Hematopoietic multipotent progenitor cell treated with erythropoietin and hydrocortisone succinate and interleukin-3 and kit ligand, for 4 days (in vitro differentiated cells): ENCODE measurements at places on chromosomes 3 and 15.

DNA sequence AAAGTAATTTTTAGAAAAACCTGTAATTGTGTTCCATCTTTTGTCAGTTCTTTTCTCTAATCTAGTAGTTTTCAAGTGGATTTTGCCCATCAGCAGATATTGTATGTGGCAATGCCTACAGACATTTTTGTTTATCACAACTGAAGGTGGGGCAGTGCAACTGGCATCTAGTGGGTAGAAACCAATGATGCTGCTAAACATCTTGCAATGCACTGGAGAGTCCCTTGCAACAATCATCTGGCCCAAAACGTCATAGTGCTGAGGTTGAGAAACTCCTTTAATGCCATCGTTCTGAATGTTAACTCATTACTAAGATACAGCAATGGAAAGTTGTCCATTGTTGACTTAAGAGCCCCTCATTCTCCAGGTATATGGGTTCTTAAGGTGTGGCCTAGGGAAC lies 80.1 kb downstream of the BTD start:
- DNase-seq: no peak

DNA sequence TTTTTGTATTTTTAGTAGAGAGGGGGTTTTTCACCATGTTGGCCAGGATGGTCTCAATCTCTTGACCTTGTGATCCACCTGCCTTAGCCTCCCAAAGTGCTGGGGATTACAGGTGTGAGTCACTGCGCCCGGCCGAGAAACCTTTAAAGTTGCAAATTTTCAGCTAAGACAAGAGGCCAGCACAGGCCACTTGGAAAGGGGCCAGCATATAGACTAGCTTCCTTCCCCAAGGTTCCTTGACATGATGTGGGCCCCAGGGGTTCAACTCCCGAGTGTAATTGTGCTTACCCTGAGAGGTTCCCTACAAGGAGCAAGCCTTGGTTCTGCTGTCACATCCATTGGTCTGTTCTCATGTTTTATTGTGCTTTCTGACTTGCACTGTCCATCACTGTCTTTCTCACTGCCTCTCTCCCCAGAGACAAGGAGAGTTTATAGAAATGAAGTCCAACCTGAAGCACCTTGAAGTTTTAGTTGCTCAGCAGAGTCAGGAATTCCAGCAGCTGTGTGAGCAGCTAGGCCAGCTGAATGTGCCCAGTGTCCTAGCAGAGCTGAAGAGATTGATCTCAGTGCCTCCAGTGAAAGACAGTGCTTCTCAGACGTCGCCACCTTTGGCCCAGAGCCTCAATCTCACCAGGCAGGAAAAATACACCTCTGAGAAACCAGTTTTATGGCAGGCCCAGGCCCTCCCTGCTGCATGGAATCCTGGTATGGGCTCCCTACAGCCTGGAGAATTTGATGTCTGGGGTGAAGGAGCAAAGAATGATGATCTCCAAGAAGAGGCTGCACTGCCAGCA lies 21.1 kb downstream of the C3orf62 start:
- no peak for DNase-seq

DNA sequence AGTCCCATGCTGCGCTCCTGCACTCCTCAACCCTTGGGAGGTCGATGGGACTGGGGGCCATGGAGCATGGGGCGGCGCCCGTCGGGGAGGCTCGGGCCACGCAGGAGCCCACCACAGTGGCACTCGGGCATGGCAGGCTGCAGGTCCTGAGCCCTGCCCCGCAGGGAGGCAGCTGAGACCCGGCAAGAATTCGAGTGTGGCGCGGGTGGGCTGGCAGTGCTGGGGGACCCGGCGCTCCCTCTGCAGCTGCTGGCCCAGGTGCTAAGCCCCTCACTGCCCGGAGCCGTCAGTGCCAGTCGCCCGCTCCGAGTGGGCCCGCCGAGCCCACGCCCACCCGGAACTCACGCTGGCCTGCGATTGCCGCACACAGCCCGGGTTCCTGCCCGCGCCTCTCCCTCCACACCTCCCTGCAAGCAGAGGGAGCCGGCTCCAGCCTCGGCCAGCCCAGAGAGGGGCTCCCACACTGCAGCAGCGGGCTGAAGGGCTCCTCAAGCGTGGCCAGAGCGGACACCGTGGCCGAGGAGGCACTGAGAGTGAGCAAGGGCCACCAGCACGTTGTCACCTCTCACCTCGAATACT lies 200.3 kb downstream of the ROBO2 start:
- no peak for DNase-seq

GRCh38 chr15:35383506-35383905 lies 162.5 kb downstream of the DPH6 start:
- DNase-seq: no peak

GRCh38 chr3:59981377-59981776 lies 931.6 kb upstream of the CFAP20DC start:
- DNase-seq: no peak

DNA sequence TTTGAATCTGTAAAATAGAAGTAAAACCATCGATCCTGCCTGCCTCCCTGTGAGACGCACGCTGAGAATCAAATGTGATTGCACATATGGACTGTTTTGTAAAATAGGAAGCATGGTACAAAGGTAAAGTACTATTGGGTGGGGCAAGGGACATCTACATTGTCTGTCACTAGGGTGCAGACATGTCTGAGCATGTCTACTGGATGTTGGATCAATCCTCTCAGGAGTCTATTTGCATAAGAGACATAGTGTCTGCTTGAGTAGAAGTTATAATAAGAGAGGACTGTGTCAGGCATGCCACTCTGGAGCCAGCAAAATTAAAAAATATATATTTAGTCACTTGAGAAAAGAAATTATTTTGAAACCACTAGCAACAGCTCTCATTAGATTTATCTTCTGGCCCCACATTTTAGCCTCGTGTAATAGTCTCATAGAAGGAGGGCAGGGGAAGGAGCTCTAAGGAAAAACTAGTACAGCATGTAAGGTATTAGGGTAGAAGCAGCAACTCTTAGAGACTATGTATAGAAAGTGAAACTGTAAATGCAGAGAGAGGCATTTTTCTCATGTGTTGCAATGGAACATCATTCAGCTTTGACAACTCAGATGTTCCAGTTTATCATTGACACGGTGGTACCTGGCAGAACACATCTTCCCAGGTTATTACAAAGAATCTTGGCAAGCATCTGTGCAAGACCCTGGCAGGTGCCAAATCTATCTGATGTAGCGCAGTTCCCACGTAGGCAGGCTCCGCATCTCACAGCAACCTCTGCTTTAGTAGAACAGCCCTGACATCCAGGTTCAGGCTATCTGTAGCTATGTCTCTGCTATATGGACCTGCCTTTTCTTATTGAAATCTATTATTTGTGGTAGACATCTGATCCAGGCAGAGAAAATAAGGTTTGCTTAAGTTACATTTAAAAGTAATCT lies 85.2 kb upstream of the CHL1 start:
- no peak for DNase-seq

DNA sequence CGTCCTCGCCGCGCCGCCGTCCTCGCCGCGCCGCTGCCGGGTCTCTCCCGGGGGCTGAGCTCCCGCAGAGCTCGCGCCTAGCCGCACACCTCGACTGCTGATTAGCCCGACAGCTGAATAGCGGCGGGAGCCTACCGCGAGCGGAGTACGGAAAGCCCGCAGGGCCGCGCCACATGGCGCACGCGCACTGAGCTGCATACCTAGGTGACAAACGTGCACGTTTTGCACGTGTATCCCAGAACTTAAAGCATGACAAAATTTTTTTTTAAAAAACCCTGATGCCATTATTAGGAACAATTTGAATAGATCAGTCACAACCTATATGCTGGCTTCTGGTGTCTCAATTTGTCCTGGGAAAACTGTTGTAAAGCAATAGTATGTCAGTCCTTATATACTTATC lies at the start of gene GOLGA8A:
TSS of gene GOLGA8A (minus strand) at position 122 of the 400 bp plus-strand sequence. CDS start 48,117 bp downstream, outside the sequence.
- peak; percentile 86 for DNase-seq

- DNase-seq: peak; percentile 97
These were observed 32.4 kb upstream of the SACM1L start for GRCh38 chr3:45656575-45657363.

GRCh38 chr3:53043738-53044137 lies 2.1 kb downstream of the SFMBT1 start:
- DNase-seq: no peak

- peak; percentile 12 for DNase-seq
These were observed 39.6 kb downstream of the LEKR1 start for GRCh38 chr3:156865732-156866131.

GRCh38 chr15:69957175-69957574 lies 140.5 kb downstream of the TLE3 start:
- peak; percentile 36 for DNase-seq

GRCh38 chr3:14228681-14229470 lies 50.3 kb downstream of the LSM3 start:
- DNase-seq: no peak

DNA sequence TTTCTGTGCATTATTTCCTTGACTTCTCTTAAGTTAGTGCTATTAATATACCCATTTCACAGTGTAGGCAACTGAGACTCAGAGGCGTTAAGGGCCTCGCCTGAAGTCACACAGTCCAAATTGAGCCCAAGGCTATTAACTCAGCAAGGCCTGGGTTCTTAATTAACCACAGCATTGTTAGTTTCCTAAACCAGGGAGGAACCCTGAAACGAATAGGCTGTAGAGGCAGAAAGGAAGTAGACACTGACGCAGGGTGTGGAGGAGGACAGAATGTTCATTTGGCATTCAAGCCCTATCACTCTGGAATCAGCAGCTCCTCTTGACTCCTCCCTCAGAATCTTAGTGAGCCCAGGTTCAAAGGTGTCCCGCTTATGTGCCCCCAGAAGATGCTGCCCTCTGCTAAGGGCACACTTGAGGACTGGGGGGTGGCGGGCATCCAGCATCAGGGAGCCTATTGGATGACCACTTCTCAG lies 13.9 kb downstream of the ARHGEF3 start:
- DNase-seq: no peak

GRCh38 chr15:47516972-47517371 lies 200.3 kb upstream of the SEMA6D start:
- DNase-seq: no peak

DNA sequence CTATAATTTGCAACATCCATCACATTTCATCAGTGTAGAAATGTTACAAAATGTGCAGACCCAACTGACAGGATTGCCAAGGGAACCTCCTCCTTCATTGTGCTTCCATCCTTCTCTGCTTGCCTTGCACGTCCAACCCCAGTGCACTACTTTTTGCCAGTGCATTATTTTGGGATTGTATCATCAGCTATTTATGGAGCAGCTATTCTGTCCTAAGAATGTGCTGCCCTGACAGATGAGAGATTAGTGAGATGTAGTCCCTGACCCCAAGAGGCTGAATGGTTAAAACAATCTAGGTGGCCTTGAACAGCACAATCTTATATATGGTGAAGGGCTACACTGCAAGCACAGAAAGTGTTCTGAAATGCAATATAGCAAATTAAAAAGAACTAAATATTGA lies 935.8 kb downstream of the IGSF11 start:
- DNase-seq: no peak

DNA sequence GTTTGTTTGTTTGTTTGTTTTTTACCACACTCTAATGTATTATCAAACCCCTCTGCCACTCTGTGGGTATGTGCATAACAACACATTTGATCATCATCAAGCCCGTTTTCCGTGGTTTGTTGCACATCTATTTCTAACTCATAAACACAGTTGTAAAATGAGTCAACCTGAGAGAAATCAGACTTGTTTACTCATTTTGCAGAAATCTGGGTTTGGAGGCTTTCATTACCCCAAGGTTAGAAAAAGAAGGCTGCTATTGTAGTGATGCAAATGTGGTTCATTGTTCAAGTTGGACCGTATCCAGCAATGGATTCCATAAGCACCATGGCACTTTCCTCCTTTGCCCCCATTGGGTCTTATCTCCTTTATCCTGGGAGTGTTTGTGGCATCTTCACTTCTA lies 353.2 kb upstream of the SOX2 start:
- DNase-seq: no peak

DNA sequence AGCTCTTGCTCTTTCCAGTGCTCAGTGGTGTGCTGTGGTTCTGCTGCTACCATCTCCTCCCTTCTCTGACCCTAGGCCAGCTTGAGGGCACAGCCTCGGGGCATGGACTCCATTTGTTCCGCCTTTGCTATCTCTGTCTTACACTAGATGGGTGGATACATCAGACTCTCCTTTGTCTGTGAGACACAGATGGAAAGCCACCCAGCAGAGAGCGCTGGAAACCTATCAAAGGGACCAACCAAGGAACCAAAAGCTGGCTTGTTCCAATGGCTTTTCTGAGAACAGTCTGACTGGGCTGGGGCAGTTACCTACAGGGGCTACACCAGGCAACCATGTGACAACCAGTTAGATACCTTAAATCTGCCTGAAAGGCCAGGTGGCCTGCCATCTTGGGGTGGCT lies 63.8 kb downstream of the NPTN start:
- peak; percentile 55 for DNase-seq

GRCh38 chr3:168497183-168497582 lies 401.5 kb upstream of the GOLIM4 start:
- DNase-seq: no peak

DNA sequence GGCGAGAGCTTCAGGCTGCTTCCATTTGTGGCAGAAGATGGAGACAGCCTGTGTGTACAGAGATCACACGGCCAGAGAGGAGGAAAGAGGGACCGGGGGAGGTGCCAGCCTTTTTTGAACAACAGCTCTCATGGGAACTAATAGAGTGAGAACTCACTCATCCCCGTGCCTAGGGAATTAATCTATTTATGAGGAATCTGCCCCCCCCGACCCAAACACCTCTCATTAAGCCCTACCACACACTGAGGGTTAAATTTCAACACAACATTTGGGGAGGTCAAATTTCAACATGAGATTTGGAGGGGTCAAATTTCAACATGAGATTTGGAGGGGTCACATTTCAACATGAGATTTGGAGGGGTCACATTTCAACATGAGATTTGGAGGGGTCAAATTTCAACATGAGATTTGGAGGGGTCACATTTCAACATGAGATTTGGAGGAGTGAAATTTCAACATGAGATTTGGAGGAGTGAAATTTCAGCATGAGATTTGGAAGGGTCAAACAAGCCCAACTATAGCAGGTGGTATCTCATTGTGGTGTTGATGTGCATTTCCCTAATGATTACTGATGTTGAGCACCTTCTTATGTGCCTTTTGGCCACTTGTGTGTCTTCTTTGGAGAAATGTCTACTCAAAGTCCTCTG lies 20.6 kb upstream of the RFTN1 start:
- no peak for DNase-seq

- no peak for DNase-seq
These were observed 30.4 kb downstream of the PSTPIP1 start for GRCh38 chr15:77025083-77025901.

DNA sequence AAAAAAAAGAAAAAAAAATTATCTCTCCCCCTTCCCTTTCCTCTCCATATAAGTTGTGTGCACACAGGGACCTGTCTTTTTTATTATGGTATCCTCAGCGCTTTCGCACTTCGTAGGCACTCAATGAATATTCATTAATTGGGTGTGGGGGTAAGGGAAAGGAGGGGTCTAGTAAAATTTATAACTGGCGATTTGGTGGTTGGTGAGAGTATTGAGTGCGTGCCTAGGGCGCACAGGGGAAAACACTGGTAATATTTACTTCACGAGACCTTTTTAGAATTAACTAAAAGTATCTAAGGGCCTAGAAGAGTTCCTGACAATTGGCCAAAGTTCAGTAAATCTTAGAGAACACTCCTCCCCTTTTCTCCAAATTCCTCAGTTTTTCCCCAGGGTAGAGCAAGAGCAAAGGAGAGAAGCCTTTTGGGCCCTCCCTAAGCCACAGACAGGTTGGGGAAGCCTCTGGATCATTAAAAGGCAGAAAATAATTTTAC lies 25.7 kb downstream of the TYRO3 start:
- DNase-seq: no peak

GRCh38 chr3:37492977-37493471 lies 318.6 kb upstream of the LRRFIP2 start:
- DNase-seq: peak; percentile 66
